NCI-H345 (cell line): ENCODE measurements at places on chromosomes 1 and 21.

- no peak for DNase-seq
Measured at GRCh38 chr1:58487002-58487401, 59.5 kb downstream of the OMA1 start.

GRCh38 chr1:45982359-45982758, 150.1 kb downstream of the PIK3R3 start:
- DNase-seq, result no peak

- DNase-seq, result no peak
Measured at GRCh38 chr1:88946861-88947260, 45.6 kb downstream of the KYAT3 start.

- DNase-seq, result no peak
Measured at GRCh38 chr1:178682429-178682828, 42.6 kb upstream of the RALGPS2 start.

- DNase-seq, result no peak
Measured at GRCh38 chr1:94872771-94873495, 52.8 kb downstream of the SLC44A3 start.

- no peak for DNase-seq
Measured at GRCh38 chr1:60345621-60346020, 272.1 kb upstream of the C1orf87 start.

DNA sequence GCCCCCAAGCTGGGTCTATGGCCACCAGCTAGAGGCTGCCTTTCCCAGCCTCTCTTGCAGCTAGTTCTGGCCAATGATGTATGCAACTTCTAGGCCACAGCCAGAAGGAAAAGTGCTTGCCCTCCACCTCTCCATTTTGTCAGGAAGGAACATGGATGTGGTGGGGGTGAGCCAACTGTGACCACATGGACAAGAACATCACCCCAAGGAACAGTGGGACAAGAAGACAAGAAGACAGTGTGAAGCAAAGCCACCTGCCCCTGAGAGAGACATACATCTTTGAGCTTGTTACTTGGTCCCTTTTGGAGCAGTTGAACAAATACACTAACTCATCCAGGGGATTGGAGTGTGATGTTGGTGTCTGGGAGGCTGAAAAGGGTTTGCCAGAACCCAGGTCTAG, 105.8 kb upstream of the EDN2 start:
- DNase-seq, result no peak

DNA sequence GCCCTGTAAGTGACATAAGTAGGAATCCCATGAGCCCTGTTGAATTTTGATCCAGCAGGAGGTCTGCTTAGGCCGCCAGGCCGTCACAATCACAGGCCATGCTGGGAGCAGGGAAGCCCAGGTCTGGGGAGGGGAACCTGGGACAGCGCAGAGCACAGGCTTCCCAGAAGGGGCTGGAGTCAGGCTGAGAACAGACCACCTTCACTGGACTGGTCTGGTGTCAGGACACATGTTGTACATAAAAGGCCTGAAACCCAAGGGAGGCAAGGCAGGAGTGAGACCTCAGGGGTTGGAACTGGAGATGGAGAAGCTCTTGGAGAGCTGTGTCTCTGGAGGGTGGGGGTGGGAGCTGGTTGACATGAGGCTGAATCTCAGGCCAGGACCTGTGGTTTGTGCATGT, 63.3 kb upstream of the ARTN start:
- no peak for DNase-seq

DNA sequence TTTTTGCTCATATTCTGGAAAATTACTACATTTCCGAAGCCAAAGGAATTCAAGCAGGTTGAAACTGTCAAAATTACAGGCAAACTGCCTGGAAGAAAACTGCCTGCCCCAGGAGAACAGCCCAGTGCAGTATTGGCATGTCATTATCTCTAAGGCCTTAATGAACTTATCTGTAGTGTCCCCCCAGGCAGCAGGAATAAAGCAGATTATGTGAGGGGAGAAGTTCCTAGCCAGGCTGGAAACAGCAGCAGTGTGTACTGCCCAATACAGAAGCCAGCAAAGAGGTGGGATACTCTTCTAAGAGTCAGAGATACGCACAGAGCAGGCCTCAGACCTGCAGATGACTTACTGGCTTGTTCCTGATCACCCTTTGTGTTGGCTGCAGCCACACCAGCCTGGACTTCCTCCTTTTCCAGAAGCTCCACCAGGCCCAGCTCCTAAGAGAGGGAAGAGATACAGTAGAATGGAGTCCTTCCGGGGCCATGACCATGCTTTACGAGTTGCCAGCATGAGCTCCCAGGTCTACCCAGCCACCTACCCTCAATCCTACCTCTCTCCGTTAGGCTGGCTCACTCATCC, 11.7 kb downstream of the IQGAP3 start:
- DNase-seq, result no peak
